ENCODE measurements at places on chromosomes 11 and 22.

GRCh38 chr11:24457985-24458384 is 38.9 kb upstream of the LUZP2 start:
- DNase-seq: no peak

GRCh38 chr22:33426451-33426850 is 368.3 kb upstream of the SYN3 start:
- no peak for DNase-seq

DNA sequence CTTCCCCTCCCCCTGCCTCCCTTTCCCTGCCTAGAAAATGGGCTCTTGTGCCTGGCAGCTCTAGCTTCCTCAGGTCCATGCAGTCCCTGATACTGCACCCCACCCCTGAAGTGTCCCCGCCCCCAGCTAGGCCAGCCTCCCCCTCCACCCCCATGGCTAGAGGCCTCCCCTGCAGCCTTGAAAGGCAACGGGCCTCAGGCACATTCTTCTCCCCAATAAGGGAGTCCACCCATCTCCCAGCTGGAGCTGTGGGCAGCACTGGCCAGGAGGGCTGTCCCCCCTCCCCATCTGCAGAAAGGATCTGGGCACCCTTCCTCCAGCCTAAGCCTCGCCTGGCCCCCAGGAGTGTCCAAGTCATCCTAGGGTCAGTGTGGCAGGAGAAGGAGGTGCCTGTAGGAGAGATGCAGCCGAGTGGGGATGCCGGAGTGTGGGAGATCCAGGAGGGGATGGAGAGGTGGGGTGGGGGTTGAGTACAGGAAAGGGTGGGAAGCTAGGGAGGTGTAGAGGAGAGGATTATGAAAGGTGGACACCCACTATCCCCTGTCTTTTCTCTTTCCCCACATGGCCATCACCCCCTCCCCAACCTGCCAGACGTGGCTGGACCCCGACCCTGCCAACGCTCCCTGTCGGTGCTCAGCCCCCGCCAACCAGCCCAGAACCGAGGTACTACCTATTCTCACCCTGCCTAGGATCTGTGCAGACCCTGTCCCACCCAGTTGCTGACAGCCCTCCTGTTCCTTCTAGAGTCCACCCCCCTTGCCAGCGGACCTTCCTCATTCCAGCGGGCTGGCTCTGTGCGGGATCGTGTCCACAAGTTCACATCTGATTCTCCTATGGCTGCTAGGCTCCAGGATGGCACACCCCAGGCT is 9.3 kb downstream of the SMTN start:
- no peak for DNase-seq

DNA sequence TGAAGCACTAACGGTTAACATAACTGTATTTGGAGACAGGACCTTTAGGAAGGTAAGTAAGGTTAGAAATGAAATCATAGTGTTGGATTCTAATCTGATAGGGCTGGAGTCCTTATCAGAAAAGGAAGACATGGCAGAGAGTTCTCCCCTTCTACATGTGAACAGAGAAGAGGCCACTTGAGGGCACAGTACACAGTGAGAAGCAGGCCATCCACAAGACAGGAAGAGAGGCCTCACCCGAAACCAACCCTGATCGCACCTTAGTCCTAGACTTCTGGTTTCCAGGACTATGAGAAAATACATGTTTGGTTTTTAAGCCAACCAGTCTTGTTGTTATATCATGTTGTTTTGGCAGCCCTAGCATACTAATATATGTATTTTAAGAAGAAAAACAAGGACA is 170.0 kb downstream of the LRRC4C start:
- DNase-seq: no peak

- no peak for DNase-seq
Observed at GRCh38 chr22:48605856-48606481, 1221.7 kb downstream of the BRD1 start.

- DNase-seq: no peak
Observed at GRCh38 chr11:14224395-14224794, 134.6 kb downstream of the RRAS2 start.

- no peak for DNase-seq
Observed at GRCh38 chr22:22866381-22867111, 21.1 kb upstream of the IGLL5 start.

DNA sequence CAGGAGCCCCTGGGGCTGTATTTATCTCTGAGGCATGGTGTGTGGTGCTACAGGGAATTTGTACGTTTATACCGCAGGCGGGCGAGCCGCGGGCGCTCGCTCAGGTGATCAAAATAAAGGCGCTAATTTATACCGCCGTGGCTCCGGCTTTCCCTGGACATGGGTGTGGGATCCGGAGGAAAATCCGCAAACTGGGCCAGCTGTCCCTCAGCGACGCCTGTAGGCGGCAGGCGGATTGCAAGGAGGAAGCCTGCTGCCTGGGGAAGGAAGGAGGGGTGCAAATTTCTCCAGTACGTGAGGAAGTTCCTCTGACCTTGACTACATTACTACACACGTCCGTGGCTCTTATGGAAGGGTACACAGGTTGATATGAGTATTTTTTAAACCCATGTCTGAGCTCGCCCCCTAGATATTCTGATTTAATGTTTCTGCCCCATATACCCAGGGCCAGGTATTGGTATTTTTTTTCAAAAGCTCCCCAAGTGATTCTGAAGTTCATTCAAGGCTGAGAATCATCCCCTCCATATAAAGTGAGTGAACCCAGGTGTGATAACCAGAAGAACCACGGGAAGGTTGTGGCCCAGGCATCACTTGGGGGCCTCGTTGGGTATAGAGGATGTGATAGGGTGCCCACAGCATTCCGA is 2.8 kb downstream of the MYOD1 start:
- DNase-seq: no peak

DNA sequence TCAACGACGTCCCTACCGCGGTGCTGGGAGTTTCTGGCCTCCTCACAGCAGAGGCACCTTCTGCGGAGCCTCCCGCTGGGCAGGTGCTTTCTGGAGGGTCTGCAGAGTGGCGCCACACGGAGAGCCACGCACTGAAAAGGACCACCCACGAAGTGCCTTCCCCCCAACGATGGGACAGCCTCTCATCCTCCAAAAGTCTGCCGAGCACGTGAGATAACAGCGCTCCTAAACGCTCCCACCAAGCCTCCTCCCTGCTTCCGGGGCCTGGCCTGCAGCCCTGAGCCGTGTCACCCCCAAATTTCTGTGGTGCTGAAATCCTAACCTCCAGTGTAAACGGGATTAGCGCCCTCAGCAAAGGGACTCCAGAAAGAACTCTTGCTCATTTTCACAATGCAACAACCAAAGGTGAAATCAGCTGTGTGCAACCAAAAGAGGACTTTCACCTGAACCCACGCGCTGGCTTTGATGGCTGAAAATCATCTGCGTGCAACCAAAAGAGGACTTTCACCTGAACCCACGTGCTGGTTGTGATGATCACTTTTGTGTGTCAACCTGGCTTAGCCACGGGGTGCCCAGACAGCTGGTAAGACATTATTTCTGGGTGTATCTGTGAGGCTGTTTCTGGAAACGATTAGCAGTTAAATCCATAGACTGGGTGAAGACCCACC is 924.6 kb downstream of the BRD1 start:
- DNase-seq: no peak

DNA sequence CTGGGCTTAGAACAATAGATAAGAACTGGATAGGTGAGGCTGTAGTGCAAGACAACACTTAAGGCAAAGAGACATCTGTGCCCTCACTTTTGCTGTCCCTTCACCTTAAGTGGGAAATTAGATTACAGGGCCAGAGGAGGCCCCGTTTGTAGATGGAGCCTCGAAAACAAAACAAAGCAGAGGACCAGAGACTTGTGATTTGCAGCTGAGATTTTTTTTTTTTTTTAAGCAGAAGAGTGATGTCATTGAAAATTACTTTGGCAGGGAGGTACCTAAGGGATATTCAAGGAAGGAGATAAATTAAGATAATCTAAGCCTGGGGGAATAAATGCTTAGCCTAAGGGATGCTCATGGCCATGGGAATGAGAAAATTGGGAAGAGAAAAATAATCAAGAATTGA is 31.4 kb downstream of the ZC3H12C start:
- DNase-seq: no peak

DNA sequence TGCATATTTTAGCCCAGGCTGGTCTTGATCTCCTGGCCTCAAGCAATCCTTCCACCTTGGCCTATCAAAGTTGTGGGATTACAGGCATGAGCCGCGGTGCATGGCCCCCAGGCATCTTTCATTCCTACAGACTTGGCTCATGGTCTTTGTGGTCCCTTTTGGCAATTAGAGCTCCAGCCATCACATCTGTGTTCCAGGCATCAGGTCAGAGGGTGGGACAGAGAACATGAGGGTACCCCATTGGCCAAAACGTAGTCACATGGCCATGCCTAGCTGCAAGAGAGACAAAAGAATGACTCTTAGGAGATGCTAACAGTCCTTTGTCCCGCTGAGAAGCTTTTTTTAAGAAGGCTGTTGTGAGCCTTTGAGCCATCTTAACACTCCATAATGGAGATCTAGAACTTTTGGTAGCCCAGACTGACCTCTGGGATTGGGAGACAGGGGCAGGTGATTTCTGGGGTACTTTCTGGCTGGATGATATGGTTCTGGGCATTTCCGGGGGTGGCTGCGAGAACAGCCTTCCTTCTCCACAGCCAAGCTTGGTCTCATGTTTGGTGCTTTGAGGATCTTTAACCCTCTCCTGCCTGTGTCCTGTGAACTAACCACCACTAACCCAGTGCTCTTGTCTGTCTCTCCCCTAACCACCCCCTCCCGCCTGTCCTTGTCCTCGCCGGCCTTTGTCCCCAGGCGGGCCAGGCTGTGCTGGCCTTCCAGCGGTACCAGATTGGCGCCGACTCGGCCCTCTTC is 18.4 kb upstream of the TAB1 start:
- DNase-seq: no peak

- DNase-seq: no peak
Observed at GRCh38 chr22:46517255-46517761, 20.1 kb downstream of the CELSR1 start.

DNA sequence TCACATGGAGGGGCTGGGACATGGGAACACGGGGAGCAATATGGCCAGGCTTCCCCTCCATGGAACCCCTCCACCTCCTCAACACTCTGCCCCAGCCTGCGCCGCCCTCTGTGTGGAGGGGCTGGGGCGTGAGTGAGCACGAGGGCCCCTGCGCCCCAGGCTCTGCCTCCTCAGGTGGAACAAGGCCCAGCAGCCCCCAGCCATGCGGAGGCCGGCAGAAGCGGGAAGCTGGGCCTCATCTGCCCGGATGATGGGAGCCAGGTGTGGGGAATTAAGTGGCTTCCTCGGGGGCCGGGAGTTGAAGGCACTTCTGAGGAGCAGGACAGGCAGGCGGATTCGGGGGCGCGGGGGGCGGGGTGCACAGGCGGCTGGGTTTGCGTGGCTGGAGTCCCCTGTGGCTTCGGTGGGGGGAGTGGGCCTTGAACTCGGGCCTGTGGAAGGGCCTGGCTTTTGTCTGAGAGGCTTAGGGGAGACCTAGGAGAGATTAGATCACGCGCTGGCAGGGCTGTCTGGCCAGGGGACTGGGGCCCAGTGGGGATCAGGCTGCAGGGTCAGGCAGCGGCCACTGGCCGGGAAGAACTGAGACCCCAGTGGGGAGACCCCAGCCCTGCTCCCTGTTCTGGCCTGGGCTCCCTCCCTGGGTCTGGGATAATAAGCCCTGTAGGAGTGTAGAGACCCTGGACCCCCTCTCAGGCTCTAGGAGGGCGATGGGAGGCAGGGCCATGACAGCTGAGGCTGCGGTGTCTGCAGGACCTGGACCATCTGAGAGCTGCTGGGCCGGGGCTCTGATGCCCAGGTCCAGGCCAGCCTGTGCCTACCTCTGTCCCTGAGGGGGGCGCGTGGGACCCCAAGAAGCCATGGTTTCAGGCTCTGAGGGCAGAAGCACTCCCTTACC is 13.3 kb downstream of the PRR33 start:
- no peak for DNase-seq

- DNase-seq: no peak
Observed at GRCh38 chr22:27512283-27512761, 289.2 kb downstream of the MN1 start.

DNA sequence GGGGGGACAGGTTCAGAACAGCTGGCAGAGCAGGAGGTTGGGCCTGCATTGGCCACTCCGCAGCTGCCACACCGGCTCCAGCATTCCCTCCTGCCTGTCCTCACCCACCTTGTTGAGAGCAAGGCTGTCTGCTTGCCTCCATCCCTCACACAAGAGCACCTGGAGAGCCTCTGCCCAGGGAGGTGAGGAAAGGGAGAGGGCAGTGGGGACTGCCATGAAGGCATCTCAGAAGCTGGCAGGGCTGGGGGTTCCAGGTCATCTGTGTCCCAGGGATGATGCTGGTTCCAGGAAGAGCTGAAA is 27.1 kb downstream of the RSPH14 start:
- DNase-seq: no peak

GRCh38 chr22:38781033-38781432 is 12.9 kb downstream of the DNAL4 start:
- no peak for DNase-seq

GRCh38 chr11:130029137-130029536 is 26.5 kb upstream of the PRDM10 start:
- DNase-seq: no peak

- DNase-seq: no peak
Observed at GRCh38 chr11:130813196-130813595, 103.1 kb downstream of the SNX19 start.

- no peak for DNase-seq
Observed at GRCh38 chr11:31045335-31045734, 324.2 kb downstream of the DCDC1 start.

- DNase-seq: no peak
Observed at GRCh38 chr22:23219822-23220484, 39.6 kb downstream of the BCR start.

- no peak for DNase-seq
Observed at GRCh38 chr22:25137577-25138525, 61.8 kb upstream of the CRYBB3 start.

DNA sequence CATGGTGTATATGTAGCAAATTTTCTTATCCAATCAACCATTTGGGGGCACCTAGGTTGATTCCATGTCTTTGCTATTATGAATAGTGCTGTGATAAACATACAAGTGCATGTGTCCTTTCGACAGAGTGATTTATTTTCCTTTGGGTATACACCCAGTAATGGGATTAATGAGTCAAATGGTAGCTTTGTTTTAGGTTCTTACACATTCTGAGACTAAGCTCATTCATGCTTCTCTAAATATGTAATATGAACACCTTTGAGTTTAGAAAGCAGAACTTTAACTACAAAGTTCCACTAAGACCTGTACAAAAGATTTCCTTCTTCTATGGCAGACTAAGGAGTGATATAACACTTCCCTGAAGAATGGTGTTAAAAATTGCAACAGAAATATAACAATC is 627.0 kb downstream of the KCNA4 start:
- no peak for DNase-seq

DNA sequence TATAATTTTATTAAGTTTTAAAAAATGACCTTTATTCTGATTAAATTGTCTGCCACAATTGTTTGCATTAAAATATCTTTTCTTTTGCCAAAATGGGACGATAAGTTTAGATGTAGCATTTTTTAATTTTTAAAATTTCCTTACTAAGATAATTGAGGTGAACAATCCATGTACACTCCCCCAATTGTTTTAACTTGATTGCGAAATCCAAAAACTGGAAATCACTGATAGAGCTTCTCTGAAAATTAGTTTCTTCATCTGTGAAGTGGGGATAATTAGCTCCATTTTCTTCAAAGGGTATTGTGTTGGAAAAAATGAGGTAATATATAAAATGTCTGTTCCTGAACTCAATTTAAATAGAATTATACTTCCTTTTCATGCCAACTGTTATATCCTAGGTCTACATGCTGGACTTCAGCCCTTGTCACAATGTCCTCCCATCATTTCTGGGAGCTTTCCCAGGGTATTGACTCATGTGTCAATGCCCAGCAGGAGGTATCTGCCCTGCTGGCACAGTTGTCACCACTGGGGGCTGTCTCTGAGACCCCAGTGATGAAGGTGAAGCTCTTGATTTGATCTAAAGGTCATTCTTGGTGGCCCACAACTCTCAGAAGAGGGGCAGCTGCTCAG is 28.7 kb upstream of the NAV2 start:
- no peak for DNase-seq

- no peak for DNase-seq
Observed at GRCh38 chr11:125211191-125211947, 46.8 kb downstream of the PKNOX2 start.

Data from NT2/D1 (cell line).